ENCODE measurements at places on chromosomes 7 and 10.
A peak's percentile ranks its signal among the peaks of the same experiment; 100 is the strongest.

DNA sequence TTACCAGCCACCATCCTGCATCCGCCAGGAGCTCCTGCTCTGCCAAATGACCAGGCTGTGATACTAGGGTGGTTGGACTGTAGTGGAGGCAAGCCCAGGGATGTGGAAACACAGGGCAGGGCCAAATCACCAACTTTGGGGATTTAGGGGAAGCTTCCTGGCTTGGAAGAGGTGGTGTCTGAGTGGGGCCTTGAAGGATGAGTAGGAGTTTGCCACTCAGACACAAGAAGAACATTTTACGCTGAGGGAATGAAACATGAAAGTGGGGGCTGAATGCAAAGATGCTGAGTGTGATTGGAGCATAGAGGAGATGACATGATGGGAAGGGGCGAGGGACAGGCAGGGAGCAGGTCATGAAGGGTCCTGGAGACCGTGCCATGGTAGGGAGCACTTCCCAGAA is 329.5 kb downstream of the RPS24 start:
- DNase-seq: no peak

- no peak for DNase-seq
Measured at GRCh38 chr10:70596860-70597809, 5.4 kb downstream of the PRF1 start.

GRCh38 chr7:36228039-36228438 is 75.0 kb downstream of the EEPD1 start:
- DNase-seq: no peak

DNA sequence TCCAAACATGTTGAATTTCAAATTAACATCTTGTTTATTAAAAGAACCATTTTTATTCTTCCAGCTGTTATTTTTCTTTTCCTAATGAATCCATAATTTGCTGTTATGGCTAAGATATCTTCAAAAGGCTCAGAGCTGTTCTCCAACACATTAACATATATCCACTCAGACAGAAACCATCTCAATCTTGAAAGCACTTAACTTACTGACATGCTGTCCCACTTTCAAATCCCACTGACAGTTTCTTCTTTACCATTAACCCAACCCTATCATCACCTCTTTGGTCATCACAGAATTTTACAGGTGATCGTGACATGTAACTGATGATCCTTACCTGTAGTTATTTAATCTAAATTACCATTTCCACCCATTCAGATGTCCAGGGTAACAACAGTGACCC is 75.5 kb upstream of the AFAP1L2 start:
- DNase-seq: no peak

DNA sequence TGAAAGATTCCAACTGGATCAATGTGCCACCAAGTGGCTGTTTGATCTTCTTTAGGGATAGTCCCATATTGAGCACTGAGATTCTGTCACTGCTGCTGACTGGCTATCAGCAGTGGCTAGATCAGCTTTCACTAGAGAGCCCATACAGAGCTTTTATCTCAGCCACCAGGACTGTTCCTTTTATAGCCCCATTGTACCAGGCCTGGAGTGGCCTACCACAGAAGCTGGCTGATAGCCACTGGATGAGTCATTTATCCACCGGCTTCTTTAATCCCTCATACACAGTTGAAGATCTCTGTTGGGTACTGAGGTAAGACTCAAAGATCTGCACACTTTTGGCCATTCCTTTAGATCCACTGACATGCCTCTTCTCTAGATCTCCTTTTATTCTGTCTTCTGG is 1101.1 kb downstream of the SORCS3 start:
- DNase-seq: no peak

DNA sequence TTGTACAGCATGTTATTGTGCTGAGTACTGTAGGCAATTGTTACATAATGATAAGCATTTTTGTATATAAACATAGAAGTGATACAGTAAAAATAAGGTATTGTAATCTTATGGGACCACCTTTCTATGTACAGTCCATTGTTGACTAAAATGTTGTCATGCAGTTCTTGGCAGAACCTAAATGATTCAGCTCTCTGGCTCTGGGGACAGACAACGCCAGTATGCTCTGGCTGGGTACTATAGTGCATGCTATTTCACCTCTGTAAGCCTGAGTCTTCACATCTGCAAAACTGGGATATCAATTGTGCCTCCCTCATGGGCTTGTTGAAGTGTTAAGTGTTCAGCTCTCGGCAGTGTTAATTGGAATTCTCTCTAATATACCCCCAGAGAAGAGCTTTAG is 674.3 kb downstream of the INHBA start:
- no peak for DNase-seq

- no peak for DNase-seq
Measured at GRCh38 chr10:110681023-110681681, 37.0 kb downstream of the RBM20 start.

- DNase-seq: peak; percentile 47
Measured at GRCh38 chr7:129225206-129225930, 538 bp downstream of the AHCYL2 start.

- DNase-seq: no peak
Measured at GRCh38 chr7:99095698-99096097, 48.2 kb downstream of the SMURF1 start.

GRCh38 chr7:69062020-69062765 is 536.1 kb upstream of the AUTS2 start:
- DNase-seq: no peak
